ENCODE measurements at places on chromosomes 7 and 10.

GRCh38 chr10:112810711-112811151 lies 139.3 kb upstream of the TCF7L2 start:
- no peak for DNase-seq

GRCh38 chr10:4448030-4448429 lies 378.0 kb upstream of the AKR1E2 start:
- no peak for DNase-seq

DNA sequence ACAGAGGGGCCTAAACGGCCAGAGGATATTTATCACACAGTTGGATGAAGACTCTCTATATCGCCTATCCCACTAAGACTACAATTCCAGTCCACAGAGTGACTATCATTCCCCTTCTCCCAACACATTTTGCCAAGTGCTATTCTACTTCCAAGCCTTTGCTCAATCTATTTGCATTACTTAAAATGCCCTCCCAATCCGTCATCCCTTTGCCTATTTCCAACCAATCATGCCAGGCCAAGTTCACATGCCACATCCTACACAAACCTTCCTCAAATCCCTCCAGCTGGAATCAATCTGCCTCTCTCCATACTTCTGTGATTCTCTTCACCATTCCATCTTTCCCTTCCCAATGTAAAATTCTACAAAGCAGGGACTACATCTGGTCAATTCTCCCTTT lies 38.2 kb downstream of the SMURF1 start:
- DNase-seq: no peak

GRCh38 chr7:118372530-118372929 lies 148.0 kb downstream of the ANKRD7 start:
- no peak for DNase-seq

- no peak for DNase-seq
These were observed 11.2 kb downstream of the TFPI2 start for GRCh38 chr7:93879356-93879755.

- DNase-seq: no peak
These were observed 121.5 kb upstream of the PRSS58 start for GRCh38 chr7:142379201-142379885.

DNA sequence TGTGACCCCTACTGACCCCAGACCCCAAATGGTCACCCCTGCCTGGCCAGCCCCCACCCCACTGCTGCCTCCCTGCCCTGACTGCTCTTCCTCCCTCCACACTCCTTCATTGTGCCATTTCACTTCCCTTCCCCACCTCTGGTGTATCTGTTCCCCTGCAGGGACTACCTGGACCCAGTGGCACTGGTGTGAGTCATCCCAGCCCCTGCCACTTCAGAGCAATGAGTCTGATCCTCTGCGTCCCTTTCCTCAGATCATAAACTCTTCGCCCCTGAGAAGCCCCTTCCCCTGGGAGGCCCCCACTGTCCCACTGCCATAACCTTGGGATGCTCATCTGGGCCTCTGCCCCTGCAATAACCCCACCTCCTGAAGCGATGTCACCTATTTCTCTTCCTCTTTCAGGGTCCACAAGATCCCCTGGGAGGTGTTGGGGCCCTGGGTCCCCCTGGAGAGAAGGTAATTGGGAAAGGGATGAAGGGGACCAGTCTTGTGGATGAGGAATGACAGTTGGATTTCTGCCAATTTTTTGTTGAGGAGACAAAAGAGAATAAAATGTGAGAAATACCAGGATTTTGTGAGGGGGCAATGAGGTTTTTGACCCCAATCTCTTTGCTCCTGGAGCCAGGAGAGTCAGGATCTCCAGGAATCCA lies 19.1 kb upstream of the VOPP1 start:
- DNase-seq: no peak

GRCh38 chr7:156985101-156985992 lies 25.1 kb downstream of the MNX1 start:
- DNase-seq: no peak

DNA sequence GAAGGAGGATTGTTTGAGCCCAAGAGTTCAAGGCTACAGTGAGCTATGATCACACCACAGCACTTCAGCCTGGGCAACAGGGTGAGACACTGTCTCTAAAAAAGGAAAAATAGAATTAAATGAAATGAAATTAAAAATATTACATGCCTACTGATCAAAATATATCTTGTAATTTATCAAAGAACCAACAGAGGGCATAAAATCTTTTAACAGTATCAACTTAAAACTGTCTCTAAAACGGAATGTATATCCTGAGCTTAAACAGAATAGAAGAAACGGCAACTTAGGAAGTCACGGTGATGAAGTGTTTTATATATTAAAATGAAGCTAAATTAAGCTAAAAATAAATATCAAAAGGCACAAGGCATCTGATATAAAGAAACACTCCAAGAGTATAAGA lies 78.8 kb downstream of the MTPAP start:
- no peak for DNase-seq

- no peak for DNase-seq
These were observed 9.8 kb upstream of the MRPS16 start for GRCh38 chr10:73262105-73262730.

DNA sequence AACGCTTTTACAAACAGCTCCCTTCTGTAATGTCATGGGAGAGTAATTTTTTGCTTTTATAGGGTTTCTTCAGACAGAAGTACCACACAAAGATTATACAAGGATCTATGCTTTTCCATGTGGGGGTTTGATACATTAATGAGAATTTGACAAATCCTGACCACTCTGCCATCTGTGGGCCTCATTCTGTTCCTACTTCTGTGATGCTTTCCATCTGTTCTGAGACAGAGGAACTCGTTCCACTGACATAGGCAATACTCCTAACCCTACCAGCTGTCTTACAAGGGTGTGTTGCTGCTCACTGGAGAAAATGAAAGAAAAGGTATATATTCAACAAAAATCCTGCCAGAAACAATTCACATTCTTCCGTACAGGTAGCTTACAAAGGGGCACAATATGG lies 59.4 kb upstream of the NAMPT start:
- no peak for DNase-seq

DNA sequence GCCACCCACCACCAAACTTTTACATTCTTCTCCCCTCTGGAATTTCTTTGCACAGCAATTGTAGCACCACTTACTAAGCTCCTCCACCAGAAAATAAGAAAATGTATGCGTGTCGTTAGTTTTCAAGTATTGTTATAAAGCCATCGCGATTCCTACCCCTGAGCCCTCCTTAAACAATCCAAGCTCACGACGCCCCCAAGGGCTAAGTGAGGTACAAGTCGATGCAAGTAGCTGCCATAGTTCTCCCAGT lies 1.3 kb downstream of the FRAT2 start:
- DNase-seq: no peak

DNA sequence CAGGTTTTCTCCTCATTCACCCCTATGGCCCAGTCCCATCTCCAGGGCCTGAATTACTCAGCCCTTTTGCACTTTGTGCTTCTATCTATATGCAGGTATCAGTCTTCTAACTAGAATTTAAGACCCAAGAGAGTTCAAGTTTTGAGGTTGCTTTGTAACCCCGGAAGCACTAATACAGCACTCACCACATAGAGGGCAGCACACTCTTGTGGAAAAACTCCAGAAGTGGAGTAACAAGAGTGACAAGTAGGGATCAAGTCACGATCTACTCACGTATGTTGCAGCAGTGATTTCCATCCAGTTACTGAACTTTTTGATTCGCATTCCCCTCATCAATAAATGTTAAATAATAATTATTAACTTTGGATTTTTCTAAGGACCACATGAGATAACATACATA lies 151.0 kb downstream of the CHCHD3 start:
- no peak for DNase-seq

- no peak for DNase-seq
These were observed 229.5 kb downstream of the BICC1 start for GRCh38 chr10:58742141-58742540.

DNA sequence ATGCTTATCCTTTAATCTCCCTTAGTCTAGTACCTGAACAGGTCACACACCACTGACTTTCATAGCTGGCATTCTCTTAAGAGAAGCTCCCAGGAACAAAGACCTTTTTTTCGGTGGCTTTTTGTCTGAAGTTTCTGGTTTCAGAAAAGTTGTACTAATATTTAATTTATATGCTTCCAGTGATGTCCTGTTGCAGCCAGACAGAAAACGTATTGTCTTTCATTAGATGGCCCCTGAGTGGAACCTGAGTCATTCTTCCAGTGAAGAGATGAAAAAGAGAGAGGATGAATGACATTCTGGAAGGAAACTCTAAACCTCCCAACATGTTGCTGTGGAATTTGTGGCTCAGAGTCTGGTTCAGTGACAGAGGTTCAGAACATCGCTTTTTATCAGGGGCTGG lies 274.8 kb upstream of the TAC1 start:
- DNase-seq: no peak

- no peak for DNase-seq
These were observed 427.8 kb upstream of the ZMIZ1 start for GRCh38 chr10:78640796-78641636.

- no peak for DNase-seq
These were observed 63.6 kb upstream of the RAB18 start for GRCh38 chr10:27440478-27440877.

DNA sequence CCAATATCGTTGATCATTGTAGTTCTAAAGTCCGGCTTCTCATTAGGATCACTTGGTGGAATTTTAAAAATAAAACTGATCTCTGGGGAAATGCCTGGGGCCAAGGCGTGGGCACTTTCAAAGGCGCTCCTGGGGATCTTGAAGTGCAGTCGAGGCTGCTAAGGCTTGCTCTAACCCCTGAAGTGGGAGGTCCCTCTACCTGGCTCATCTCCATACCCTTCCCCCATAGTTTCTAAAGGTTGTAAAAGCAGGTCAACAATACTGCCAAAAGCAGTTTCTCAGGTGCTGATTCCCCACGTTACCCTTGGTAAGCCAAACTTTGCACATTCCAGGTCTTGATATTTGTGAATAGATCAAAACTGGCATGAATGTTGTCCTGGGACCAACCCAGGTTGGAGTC lies 79.0 kb upstream of the SP8 start:
- no peak for DNase-seq

- DNase-seq: peak; percentile 69
These were observed 38.9 kb downstream of the DNAJB12 start for GRCh38 chr10:72315611-72316385.

GRCh38 chr10:100345570-100346330 lies 1.3 kb upstream of the SCD start:
- DNase-seq: peak; percentile 70

GRCh38 chr7:39838326-39838725 lies 111.7 kb upstream of the CDK13 start:
- DNase-seq: peak; percentile 73

DNA sequence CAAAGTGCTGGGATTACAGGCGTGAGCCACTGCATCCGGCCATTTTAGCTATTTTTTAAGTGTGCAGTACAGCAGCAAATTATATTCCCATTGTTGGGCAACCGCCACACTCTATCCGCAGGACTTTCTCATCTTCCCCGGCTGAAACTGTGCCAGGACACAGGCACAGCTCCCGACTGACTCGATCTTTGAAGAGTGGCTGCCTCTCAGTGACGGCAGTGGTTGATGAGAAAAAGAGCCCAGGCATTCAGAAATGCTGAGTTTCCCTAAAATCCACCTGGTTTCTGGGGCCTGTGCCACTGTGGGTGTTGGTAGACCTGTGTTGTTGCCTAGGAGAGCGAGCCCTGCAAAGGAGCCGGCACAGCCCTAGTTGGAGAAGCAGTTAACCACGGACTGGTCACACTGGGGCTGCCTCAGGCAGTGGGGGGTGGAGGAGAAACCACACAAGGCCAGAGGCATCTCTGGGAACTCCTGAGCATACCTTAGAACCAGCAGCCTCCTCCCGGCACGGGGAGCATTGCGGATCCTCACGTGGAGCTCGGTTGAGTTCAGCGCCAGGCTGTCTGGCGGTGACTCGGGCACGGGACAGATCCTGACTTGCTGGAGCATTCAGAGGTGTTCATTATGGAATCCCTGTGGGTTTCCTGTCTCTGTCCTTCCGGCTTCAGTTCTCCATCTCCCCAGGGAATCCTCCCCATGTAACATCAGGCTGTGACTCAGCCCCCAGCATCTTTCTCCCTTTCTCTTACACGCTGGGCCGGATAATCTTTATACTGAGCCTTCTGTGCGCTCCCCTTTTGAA lies 16.2 kb downstream of the PFKFB3 start:
- DNase-seq: no peak

- no peak for DNase-seq
These were observed 55.0 kb downstream of the DENND11 start for GRCh38 chr7:141646826-141647480.

GRCh38 chr10:96670786-96671185 lies 49.5 kb downstream of the PIK3AP1 start:
- DNase-seq: no peak

DNA sequence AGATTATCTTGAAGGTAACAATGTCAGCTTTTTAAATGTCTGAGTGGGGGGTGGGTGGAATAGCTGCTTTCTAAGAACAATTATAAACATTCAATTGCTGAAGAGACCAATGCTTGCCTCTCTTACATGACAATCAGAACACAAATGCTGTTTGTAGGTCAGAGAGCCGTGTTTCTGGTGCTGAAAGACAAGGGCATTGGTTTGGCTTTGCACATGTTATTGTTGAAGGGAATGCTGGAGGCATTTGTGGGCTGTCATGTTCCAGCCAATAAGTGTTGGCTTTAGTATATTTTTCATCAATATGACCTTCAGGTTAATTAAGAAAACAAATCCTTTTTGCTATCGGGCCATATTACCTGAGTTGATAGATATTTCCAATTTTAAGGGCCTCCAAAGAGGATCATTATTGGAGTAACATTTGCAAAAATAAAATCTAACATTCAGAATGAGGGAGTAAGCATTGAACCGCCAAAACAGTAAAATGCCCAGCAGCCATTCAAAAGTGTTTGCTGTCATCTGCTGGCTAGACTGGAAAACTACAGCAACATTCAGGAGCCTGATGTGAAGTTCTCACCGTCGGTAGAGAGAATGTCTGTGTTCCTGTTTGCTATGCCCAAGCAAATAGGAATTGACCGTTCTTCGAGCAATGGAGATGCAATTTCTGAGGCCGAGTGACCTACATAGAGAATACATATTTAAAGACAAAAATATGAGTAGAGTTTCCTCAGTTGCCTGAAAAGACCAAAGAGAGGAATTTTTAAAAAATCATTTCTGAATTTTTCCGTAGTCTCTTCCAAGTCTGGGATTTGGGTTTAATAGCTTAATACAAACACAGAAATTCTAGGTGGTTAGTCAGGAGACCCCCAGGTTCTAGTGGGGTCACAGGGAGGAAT lies 118.9 kb downstream of the APBB1IP start:
- DNase-seq: no peak

DNA sequence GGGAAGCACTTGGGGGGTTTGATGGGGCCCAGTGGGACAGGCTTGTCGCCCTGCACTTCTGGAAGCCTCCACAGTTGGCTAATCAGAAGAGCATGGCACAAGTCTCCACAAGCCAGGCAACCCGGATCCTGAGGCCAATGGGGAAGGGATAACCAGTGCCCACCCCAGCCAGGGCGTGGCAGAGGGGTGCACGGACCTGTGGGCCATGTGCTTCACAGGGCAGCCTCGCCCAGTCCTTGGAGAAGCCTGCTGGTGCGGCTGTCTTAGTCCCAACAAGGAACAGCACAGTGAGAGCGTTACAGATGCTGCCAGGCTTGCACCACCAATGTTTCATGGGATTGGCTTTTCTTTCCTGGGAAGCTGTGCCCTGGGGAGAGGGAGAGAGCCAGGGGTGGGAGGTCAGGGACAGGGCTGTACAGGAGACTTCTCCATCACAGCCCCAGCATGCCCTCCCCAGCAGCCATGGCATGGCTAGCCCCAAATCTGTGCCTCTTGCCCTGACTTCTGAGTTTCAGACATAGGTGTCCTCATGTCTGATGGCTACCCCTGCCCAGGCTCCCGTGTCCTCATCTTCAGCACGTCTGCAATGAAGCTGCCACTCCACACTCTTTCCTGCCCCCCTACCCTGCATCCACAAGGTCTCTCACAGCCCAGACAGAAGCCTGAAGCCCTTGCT lies 116.0 kb downstream of the PTPN20 start:
- peak; percentile 4 for DNase-seq

- DNase-seq: no peak
These were observed 67.6 kb downstream of the CREB3L2 start for GRCh38 chr7:137934176-137934826.

Data from ovary (tissue), 10 donors.